ENCODE measurements at places on chromosomes 2 and 18. TPM values are rescaled to one million over a fixed set of nuclear protein-coding genes. Genes with fewer than 3 reads are reported as not detected.

DNA sequence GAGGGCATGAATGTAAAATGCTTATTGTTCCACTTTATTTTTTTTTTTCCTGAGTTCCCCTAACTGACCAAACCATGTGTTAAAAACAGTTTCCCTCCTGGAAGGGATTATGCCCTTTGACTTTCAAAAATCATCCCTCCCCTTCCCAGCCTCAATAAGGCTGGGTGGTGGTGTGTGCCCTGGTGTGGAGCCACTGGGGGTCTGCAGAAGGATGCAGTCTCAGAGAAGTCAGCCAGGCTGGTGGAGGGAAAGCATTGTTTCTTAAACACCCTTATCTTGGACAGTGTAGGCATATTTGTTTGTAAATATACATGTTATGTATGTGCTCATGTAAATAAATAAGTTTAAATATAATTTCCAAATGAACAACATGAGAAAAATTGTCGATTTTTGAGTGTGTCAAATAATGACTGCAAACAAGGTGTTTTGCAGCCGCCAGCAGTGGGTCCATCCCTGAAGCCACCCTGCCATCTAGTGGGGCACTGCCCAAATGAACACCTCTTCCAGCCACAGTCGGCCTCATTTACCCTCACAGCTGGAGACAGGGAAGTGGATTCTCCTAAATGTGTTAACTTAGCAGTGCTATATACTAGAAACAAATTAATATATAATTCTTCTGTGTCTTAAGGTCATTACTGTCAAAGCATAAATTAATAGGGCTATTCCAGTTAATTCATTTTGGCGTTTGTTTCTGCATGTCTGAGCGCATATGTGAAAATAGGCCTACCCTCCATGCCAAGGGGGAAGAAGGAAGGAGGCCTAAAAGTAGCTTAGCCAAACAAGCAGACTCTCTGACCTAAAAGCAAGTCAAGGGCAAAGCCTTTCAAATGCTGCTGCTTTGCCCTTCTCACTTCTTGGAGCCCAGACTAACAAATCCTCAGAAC, 209.6 kb upstream of the PIK3C3 start:
- DNase-seq = peak; percentile 78

Gene BBS5
- total RNA-seq = 3.3 TPM

GRCh38 chr2:234164493-234165413, 114.3 kb downstream of the SPP2 start:
- DNase-seq = no peak

- no peak for DNase-seq
These were observed 23.2 kb downstream of the ADNP2 start for GRCh38 chr18:80132180-80132812.

Gene PAX3
- 31.2 TPM for total RNA-seq
